Stimulated activated CD4-positive, alpha-beta T cell treated with anti-CD3 and anti-CD28 coated beads, Interleukin-15, amount 100 ng/mL, for 1 hour (primary cell): ENCODE measurements at places on chromosomes 13 and 19.
A peak's percentile ranks its signal among the peaks of the same experiment; 100 is the strongest.

GRCh38 chr13:62046512-62046911, 630.9 kb upstream of the PCDH20 start:
- no peak for DNase-seq

DNA sequence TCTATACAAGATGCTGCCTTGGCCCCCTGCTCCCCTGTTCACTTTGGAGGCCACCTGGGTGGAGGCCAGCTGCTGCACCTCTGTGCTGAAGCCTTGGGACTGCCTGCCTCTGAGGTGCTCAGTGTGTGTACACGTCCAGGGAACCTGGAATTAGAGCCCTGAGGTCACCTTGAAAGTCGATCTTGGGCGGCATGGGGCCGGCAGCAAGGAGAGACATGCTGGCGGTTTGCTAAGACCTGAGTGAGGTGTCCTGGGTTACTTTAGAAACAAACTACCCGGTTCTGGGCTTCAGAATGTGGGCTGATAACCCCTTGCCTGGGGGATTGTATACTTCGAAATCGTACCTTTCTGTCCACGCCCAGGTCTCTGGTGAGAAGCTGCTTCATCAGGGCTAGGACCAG, 25.5 kb downstream of the TSSK6 start:
- DNase-seq: no peak

GRCh38 chr13:19155321-19155861, 26.2 kb downstream of the TUBA3C start:
- no peak for DNase-seq

DNA sequence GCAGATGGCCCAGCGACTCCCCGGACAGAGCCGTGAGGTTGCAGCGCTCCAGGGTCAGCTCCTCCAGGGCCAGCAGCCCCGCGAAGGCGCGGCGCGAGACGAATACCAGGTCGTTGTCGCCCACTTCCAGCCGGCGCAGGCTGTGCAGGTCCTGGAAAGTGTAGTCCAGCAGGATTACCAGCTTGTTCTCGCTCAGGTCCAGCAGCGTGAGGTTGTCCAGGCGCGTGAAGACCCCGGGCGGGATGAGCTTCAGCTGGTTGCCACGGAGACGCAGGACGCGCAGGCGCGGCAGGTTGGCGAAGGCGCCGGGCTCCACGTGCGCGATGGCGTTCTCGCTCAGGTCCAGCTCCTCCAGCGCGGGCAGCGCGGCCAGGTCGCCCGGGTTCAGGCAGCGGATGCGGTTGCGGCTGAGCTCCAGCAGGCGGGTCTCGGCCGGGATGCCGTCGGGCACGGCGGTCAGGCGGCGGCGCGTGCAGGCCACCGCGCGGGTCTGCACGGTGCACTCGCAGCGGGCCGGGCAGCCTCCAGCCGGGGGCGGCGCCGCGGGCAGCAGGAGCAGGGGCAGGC, 9.3 kb upstream of the PEAK3 start:
- DNase-seq: no peak

- DNase-seq: no peak
Observed at GRCh38 chr13:94710881-94711560, 1.3 kb downstream of the SOX21 start.

DNA sequence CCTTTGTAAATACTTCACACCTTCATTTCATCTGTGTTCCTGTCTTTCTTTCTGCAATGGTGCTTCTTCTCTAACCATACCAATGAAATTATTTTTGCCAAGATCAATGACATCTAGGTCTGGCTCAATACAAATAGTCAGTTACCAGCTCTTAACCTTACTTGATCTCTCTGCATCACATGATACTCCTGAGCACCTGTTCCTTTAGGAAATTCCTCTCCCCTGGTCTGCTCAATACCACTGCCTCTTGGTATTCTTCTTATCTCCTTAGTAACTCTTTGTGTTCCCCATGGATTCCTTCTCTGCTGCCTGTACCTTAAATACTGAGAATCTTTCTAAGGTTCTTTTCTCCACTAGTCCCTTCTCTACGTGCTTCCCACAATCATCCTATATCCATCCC, 25.9 kb downstream of the SOHLH2 start:
- DNase-seq: no peak

GRCh38 chr19:3506384-3507340, 551 bp downstream of the FZR1 start:
- peak; percentile 8 for DNase-seq
